Activated CD8-positive, alpha-beta memory T cell treated with anti-CD3 and anti-CD28 coated beads for 1 hour (primary cell): ENCODE measurements at places on chromosomes 11 and 22.

- DNase-seq: no peak
Measured at GRCh38 chr11:535210-535518, 212 bp downstream of the HRAS start.

- DNase-seq: no peak
Measured at GRCh38 chr11:34323601-34324000, 34.2 kb downstream of the ABTB2 start.

DNA sequence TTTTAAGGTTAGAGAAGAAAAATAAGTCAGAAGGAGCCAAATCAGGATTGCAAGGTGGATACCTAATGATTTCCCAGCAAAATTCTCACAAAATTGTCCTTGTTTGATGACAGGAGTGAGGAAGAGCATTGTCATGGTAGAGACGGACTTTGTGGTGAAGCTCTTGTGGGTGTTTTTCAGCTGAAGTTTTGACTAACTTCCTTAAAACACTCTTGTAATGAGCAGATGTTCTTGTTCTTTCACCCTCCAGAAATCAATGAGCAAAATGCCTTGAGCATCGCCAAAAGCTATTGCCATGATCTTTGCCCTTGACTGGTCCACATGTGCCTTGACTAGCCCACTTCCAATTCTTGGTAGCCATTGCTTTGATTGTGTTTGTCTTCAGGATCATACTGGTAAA, 20.0 kb downstream of the CALCB start:
- no peak for DNase-seq

DNA sequence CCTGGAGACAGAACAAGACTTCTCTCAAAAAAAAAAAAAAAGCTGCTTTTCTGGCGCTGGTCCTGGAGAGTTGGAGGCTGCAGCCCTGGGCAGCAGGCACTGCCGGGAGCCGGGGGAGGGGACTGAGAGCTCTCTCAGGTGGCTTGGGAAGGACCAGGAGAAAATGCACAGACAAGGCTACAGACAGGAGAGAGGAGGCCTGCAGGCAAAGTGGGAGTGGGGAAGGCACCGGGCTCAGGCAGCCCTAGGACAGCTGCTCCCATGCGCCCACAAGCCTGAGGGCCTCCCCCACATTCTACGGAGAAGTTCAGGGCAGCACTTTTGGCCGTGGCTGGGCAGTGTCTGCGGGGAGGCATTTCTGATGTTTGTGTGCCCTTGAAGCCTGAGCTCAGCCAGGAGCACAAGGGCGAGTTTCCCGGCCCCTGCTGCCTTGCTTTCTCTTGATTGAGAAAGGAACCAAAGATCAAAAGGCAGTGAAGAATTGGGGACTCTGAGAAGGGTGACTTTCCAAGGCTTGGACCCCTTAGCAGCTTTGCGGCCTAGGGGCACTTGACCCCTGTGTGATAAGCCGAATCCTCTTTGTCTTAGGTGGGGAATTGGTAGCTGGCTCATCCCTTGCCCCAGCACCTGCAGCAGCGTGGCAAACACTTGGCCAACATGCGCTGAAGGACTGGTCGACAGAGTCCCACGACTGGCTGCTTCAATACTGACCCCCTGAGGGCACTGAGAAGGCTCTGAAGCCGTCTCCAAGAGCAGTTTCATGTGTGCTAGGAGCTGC, 35.3 kb downstream of the PPM1F start:
- DNase-seq: no peak

GRCh38 chr11:64590763-64591221, at the start of gene SLC22A12:
Gene SLC22A12, plus strand, starts transcription at chr11:64591220. Its CDS starts 337 bp downstream, at chr11:64591557.
- DNase-seq: no peak

DNA sequence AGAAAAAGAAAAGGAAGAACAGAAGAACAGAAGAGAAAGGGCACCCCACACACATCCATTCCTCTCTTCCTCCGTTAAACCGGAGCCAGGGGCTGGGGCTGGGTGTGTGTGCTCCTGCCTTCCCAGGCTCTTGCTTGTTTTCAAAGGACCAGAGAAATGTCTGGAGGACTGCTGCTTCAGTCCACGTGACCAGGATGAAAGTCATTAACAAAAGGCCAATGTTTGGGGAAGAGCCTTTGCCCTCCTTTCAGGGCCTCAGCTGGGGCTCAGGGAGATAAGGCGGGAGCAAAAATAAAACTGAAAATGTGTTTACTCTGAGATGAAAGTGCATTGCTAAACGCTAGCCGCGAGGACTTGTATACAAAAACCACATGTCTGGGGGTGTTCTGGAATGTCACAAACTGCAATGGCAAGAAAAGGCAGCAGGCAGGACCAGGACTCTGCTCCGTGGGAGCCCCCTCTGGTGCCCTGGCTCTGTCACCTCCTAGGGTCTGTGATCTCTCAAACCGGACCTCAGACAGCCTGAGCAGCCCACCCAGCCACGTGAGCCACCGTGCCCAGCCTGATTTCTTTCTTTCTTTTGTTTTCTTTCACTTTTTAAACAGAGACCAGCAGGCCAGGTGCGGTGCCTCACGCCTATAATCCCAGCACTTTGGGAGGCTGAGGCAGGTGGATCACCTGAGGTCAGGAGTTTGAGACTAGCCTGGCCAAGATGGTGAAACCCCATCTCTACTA, 31.6 kb upstream of the MYH9 start:
- DNase-seq: no peak

- no peak for DNase-seq
Measured at GRCh38 chr11:58027341-58027740, 3.4 kb upstream of the OR6Q1 start.

DNA sequence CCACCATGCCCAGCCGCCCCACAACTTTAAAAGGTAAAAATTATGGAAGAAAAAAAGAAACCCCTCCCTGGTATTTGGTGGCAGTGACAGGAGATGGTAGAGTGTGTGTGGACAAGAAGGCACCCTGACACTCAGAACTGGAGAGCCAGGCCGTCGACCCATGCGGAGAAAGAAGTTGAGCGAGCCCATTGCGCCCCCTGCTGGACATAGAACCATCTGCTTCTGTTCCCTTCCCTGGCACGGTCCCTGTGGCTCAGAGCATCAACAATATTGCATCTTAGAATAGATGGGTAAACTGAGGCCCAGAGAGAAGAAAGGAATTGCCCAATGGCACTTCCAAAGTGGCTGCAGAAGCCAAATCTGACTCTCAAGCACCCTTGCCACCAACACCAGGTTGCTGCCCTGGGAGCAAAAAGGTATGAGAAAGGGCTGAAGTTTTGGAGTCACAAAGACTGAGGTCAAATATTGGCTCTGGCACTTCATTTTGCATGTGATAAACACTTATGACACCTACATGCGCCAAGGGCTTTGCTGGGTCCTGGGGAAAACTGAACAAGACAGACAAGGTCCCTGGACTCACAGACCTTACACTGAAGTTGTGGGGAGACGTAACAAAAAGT, 8.6 kb downstream of the MRPL11 start:
- peak; percentile 49 for DNase-seq

DNA sequence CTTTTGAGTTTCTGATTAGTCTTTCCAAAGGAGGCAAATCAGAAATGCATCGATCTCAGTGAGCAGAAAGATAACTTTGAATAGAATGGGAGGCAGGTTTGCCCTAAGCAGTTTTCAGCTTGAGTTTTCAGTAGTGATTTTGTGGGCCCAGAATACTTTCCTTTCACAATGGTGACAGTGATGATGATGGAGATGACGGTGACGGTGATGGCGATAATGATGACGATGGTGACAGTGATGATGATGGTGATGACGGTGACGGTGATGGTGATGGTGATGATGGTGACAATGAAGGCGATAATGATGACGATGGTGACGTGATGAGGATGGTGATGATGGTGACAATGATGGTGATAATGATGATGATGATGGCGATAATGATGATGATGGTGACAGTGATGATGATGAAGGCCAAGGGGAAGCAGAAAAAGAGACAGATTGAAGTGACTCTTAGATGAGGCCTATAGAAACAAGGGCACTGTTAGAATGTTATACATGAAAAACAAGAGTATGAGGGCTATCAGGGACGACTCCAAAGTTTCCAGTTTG, 153.4 kb upstream of the B3GAT1 start:
- DNase-seq: no peak

DNA sequence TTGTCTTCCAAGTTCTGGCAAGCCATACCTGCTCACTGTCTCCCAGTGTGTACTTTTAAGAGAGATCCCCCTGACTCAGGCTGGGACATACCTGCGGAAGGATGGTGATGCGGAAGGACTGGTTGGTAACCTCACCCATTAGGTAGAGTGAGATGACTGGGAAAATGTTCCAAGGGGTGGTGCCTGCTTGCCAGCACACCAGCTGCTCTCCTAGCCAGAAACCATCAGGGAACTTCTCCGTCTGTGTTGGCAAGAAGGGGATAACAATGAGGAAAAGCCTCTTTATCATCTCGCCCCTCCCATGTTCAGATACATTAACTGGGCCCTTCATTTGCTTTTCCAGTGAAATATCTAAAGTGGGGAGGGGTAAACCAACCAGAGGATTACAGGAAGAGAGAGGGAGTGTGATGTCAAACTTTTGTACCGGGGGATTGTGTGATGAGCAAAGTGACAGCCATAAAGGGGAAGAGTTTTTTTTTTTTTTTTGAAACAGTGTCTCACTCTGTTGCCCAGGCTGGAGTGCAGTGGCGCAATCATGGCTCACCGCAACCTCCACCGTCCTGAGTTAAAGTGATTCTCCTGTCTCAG, at the start of gene BACE1-AS:
BACE1-AS (plus strand) TSS at position 538 of the 588 bp plus-strand sequence.
- no peak for DNase-seq

DNA sequence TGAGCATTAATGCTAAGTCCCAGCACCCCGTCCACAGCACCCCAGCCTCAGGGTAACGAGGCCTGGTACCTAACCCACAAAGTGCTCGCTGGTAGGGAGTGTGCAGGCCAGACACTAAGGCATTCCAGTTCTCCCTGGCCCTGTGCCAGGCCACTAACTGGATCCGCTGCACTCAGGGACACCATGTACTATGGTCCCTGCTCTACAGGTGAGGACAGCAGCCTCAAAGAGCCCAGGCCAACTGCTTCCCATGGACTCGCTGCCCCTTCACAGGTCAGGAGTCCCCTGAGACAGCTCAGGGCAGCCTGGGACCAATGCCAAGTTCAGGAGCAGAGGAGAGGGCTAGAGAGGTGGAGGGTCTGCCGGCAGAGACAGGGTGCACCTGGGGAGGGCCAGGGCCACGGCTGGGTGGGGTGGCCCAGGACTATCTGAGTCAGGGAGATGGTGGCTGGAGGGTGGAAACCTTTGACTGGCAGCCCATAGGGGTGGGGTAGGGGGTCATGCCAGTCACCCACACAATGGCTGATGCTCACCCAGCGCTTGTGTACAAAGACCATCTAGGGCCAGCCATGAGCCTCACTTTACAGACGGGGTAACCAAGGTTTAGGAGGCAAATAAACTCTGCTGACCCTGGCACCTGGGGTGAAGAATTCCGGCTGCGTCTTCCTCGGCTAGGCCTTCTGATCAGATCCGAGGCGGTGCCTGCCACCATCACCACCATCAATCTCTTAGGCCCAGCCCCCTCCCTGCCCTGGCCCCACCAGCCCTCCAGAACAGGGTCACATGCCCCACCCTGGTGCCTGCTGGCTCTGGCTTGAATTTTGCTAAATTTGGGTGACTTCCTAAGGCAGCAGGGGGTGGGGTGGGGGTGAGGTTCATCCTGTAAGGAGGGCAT, 5.6 kb downstream of the OSBPL5 start:
- DNase-seq: no peak

GRCh38 chr11:82494988-82495432, 238.7 kb downstream of the FAM181B start:
- DNase-seq: no peak

GRCh38 chr11:120501440-120501839, 10.1 kb upstream of the GRIK4 start:
- DNase-seq: no peak

DNA sequence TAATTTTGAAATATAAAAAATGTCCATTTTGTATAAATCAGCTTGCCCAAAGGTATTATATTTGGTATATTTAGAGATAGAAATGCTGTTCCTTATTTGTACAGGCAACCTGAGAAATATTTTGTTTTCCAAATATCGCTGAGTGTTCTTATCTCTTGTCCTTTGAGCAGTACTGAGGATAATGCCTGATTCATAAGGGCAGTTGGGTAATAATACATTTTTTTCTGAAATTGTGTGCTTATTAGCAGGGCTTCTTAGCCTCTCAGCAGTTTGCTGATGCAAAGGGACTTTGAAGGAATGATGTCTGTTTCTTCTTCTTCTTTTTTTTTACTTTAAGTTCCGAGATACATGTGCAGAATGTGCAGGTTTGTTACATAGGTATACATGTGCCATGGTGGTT, 69.1 kb downstream of the LDLRAD3 start:
- DNase-seq: no peak

DNA sequence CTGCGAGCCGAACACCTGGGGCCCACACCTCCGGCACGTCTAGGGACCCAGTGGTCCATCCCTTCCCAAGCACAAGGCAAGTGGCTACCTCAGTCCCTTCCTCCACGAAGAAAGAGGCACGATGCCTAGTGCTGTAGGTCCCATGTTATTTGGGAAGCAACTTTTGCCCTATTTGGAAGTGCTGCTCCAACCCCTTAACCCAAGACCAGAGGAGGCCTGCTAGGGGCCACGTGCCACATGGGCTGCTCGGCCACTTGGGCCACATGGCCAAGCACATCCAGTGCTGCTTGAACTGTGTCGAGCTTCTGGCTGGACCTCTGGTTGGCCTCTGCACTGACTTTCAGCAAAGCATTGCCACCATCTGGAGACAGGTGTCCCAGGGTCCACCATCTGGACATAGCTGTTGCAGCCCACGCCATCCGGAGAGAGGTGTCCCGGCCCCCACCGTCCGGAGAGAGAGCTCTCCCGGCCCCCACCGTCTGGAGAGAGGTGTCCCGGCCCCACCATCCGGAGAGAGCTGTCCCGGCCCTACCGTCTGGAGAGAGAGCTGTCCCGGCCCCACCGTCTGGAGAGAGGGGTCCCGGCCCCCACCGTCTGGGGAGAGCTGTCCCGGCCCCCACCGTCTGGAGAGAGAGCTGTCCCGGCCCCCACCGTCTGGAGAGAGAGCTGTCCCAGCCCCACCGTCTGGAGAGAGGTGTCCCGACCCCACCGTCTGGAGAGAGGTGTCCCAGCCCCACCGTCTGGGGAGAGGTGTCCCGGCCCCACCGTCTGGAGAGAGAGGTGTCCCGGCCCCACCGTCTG, 6.5 kb upstream of the B4GALNT4 start:
- DNase-seq: no peak

- DNase-seq: no peak
Measured at GRCh38 chr11:95766701-95767100, 22.9 kb downstream of the FAM76B start.

- no peak for DNase-seq
Measured at GRCh38 chr11:112651386-112651785, 309.8 kb upstream of the NCAM1 start.

- DNase-seq: no peak
Measured at GRCh38 chr22:46058591-46059519, 81.9 kb upstream of the WNT7B start.

- no peak for DNase-seq
Measured at GRCh38 chr11:43532041-43532440, 148.5 kb upstream of the HSD17B12 start.

GRCh38 chr11:95375451-95375850, 144.4 kb upstream of the SESN3 start:
- DNase-seq: no peak

GRCh38 chr22:39984006-39984405, 10.7 kb upstream of the FAM83F start:
- DNase-seq: no peak
